ENCODE measurements at places on chromosomes 5 and 9.

DNA sequence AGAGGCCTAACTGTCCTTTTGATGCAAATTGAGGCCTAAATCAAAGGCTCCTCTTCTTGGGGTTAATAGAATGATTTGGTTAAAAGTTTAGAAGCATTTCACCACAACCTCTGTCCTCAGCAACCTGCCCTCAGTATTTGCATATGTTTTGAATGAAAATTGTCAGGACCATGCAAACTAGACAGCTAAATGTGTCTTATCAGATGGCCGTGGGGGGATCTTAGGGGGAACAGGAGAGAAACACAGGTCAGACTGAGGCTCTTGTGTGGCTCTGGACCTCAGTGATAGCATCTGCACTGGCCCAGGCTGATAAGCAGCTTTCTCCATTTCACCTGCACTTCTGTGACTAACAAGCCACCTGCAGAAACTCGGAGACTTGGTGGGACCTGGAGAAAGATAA is 49.0 kb downstream of the FOXI1 start:
- no peak for DNase-seq

- DNase-seq: no peak
These were observed 6.2 kb downstream of the SURF2 start for GRCh38 chr9:133362359-133363044.

DNA sequence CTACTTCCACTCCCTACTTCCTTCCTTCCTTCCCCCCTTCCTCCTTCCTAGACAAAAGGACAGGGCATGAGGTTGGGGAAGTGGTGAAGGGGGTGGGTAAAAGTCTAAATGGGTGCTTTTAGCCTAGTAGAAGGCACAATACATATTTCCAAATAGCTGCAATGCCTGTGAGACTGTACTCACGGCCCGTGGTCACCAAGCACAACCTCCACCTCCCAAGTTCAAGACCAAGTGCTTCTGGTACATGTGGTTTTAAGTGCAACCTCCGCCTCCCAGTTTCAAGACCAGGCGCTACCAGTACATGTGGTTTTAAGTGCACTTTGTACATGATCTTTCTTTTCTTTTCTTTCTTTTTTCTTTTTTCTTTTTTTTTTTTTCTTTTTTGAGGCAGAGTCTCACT is 14.5 kb upstream of the NTNG2 start:
- DNase-seq: no peak

DNA sequence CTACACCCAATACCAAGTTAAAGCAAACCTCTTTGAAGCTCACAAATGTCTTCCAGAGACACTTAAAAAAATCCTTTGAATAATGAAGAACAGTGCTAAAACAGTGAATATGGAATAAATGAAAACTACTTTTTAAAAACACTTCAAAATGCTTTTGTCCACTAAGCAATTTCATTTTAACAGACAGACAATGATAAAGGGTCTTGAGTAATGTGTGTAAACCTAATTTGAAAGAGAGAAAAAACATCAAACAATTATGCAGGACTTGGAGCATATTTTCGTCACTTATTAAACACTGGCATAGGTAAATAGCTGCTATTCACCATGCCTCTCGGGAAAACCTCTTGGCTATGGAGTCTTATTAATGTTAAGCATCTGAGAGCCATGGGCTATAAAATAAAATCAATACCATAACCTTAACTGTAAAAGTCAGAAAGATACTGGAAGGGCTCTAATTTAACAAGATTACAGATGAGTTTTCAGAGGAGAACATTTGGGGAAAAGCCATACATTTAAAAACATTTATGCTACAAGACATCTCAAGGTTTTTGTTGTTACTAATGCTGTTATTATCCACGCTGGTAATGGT is 177.8 kb downstream of the NFIB start:
- DNase-seq: no peak

- no peak for DNase-seq
These were observed 468.1 kb upstream of the ACTBL2 start for GRCh38 chr5:57950616-57951228.

- DNase-seq: no peak
These were observed 36.3 kb upstream of the SMIM23 start for GRCh38 chr5:171749365-171749764.

- no peak for DNase-seq
These were observed 213.9 kb downstream of the PRDM9 start for GRCh38 chr5:23721336-23721735.

- DNase-seq: no peak
These were observed 32.9 kb downstream of the FEM1C start for GRCh38 chr5:115511632-115512031.

DNA sequence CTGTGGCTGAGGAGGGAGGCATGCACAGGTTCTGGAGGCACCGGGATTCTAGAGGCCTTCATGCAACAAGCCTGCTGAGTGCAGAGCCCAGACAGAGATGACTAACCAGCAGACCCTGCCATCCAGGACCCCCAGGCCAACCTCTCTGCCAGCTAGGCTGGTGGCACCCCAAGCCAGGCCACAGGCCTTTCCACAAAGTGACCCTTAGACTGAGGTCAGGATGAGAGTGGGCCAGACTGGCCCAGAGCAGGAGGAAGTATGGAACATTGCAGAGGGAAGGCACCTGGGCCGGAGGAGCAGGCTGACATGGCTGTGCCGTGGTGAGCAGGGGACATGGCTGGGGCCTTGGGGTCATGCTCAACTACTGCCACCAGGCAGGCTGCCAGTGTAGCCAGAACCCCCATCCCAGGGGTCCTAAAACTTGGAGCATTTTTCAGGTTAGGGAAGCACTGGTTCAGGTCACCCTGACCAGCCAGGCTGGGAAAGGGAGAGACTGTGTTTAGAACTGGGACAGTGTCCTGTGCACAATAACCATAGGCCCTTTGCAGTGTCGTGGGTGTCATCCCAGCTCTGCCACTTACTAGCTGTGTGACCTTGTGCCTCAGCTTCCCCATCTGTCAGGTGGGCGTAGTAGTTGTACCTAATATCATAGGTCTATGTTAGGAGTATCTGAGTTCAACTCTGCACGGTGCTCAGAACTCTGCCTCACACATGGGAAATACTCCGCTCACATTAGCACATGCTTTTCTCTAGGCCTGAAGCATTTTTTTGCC is 17.3 kb downstream of the TCF7 start:
- no peak for DNase-seq

- no peak for DNase-seq
These were observed 64.2 kb upstream of the GPR151 start for GRCh38 chr5:146580237-146580636.

DNA sequence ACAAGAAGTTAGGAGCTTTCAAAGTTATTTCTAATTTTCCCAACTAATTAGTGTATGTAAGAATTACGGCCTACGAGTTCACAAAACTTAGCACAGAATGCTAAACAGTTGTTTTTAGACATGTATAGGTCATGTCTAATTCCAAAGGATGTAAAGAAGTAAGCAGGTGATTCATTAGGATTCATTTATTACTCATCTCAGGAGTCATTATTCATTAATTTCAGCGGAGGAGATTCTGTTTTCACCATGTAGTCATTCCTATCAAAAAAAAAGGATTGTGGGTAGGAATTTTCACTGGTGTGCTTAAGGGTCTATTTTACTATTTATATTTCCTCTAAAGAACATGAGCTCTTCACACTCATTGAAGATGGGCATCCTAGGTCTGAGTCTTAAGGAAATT is 532.2 kb downstream of the ACTL7B start:
- no peak for DNase-seq

GRCh38 chr5:2178071-2178477 is 295.3 kb upstream of the IRX4 start:
- DNase-seq: no peak

DNA sequence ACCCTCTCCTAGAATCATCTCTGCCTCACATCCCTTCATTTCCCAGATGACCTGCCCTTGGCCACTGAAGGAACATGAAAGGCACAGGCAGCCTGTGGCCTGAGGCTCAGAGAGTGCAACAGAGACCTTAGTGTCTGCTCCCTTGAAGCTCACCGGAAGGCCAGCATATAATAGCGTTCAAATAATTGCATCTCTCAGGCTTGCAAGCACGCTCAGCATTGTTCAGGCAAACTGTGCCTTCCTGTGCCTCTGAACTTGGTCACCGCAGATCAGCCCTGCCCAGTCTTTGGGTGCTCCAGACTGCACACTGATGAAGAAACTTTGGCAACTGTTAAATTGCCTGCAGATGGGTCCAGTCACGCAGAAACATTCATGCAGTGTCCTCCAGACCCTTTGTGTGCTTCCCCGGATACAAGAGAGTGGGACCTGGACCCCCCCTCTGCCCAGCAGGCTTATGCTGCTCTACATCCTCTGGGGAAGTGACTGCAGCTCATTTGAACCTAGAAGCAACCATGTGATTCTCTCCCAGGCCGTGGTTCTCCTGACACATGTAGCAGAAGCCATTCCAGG is 216.0 kb upstream of the ANKRD55 start:
- no peak for DNase-seq

DNA sequence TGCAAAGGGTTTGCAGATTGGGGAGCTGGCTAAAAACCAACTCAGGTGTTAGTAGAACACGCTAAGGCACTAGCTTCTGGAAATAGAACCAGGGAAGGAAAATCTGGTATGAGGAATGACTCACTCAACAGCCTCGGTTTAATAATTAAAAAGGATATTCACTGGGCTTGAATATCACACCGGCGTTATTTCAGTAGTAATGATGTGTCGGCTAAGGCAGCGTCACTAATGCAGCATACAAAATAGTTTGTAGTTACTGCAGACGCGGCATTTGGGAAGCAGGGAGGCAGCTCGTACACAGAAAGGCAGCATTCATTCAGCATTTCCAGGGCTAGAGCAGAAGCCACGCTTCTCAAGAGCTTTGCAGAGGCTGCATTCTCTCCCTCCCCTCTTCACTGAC is 1.7 kb downstream of the ADRA1B start:
- DNase-seq: no peak

GRCh38 chr5:25334350-25334749 is 689.6 kb upstream of the CDH10 start:
- DNase-seq: no peak

DNA sequence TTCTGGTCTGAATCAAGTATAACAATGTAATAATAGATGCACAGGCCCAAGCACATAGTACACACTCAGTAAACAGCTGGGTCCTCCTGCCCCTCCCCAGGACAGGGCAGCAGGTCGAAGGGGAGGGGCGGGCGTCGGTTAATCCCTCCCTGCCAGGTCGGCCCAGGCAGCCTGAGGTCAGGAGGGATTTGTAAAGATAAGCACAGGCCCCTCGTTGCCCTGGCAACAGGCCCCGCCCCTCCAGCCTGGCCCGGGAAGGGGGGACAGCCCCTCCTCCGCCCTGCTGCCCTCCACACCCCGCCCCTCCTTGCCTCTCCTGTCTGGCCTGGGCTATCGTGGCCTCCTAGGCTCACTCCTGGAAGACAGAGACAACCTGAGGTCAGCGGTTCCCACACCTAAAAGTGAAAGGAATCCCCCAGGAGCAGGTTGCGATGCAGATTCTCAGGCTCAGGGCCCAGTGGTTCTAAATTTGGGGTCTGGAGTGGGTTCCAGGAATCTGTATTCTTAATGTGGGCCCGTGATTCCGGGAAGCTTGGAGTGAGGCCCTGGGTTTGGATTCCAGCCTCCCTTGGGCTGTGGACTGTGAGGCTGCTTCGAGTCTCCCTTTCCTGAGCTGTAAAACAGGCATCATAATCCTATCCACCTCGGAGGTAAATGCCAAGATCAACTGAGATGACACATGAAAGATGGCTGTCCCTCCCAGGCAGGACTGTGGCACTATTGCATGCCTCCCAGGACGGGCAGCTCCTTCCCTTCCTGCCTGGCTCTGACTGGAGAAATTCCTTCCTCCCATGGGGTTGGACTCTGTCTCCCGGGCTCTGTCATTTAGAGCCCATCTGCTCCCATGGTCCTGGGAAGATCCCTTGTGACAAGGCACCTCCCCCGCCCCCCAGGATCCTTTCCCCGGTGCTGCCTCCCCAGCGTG is 4.4 kb downstream of the CRB2 start:
- no peak for DNase-seq

DNA sequence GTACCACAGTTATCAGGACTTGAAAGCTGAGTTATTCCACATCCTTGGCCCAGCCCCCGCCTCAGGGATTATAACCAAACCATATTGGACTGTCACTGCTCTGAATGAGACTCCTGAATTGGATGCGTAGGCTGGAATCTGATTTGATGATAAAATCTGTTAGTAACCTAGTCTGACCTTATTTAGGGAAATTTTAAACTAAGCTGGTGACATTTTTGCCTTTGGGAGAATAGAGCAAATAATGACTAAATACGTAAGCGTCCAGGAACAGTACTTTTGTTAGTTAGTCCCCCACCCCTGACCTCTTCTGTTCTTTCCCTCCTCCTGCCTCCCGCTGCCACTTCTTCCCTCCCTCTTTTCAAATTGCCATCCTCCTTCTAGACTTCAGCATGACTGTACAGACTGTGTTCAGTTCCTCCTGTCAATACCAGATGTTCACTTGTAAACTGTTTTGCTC is 92.6 kb downstream of the TLE4 start:
- DNase-seq: no peak

DNA sequence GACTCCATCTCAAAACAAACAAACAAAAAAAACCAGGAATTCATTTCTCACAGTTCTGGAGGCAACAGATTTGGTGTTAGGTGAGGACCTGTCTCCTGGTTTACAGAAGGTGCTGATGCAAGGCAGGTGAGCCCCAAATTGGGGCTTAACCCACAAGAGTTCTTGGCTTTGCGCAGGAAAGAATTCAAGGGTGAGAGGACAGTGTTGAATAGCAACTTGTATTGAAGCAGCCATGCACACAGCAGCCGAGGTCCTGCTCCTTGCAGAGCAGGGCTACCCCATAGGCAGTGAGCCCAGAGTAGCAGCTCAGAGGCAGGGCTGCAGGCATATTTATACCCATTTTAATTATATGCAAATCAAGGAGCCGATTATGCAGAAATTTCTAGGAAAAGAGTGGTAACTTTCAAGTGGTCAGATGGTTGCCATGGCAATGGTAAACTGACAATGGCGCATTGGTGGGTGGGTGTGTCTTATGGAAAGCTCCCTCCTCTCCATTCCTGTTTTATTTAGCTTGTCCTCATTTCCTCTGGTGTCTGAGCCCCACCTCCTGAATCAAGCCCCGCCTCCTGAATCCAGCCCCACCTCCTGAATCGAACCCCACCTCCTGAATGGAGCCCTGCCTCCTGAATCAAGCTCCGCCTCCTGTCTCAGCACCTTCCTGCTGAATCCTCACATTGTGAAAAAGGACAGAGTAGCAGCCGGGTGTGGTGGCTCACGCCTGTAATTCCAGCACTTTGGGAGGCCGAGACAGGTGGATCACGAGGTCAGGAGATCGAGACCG is 34.5 kb upstream of the COL5A1 start:
- DNase-seq: no peak

GRCh38 chr5:158419186-158419585 is 560.2 kb upstream of the CLINT1 start:
- DNase-seq: no peak

- no peak for DNase-seq
These were observed 77.4 kb upstream of the ANXA1 start for GRCh38 chr9:73074176-73074708.

DNA sequence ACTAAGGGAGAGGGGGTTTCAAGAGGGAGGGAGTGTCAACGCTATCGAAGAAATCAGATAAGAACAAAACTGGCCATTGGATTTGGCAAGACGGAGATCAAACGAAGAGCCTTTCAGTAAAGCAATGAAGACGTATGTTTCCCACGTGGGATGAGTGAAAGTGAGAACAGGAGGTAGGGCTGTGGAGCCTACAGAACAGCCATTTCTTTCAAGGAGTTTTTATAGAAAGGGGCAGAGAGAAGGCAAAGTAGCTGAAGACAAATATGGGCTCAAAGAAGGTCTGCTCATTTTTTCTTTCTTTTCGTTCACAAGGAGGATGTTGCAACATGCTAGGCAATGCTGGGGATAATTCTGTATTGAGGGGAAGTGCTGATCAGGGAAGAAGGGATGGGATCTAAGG is 98.3 kb downstream of the SUSD1 start:
- no peak for DNase-seq

Measured in hypothalamus (tissue), 51 donors.